ENCODE measurements at places on chromosomes 1 and 21. TPM values are rescaled to one million over a fixed set of nuclear protein-coding genes. Genes with fewer than 3 reads are reported as not detected.

PDE9A gene
- total RNA-seq = not detected

UQCRH gene
- 1,064 TPM for total RNA-seq

ZNF695 gene
- total RNA-seq = 1.1 TPM

NUAK2 gene
- 0.43 TPM for total RNA-seq

KRTAP19-1 gene
- total RNA-seq = not detected

SNRPE gene
- total RNA-seq = 54.7 TPM

KRTAP20-2 gene
- total RNA-seq = not detected

CAMK2N1 gene
- total RNA-seq = 40.8 TPM

KIRREL1 gene
- 73.5 TPM for total RNA-seq

Data from bronchial smooth muscle cell (primary cell).